ENCODE measurements at places on chromosomes 2 and 18. TPM values are rescaled to one million over a fixed set of nuclear protein-coding genes. Genes with fewer than 3 reads are reported as not detected.

DNA sequence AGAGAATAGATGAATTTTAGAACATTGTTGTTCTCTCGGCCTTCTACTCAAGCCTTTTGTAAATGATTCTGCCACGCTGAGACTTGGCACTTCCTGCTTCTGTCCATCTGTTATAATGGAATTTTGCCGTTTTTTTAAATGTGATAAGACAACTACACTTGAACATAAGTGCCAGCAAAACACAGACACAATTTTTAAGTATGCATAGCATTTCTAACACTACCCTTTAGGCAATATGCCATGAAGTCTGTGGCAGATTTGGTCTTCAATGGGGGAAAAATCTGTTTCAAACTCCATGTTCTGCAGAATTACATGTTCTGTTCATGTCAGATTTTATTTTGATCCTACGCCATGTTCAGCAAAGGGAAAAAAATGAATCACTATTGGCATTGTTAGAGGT lies 1170.7 kb upstream of the SLC39A10 start:
- no peak for DNase-seq

Gene BOLL
- not detected for polyA plus RNA-seq

GRCh38 chr2:96842600-96842999 lies 1.2 kb downstream of the ANKRD23 start:
- peak; percentile 57 for DNase-seq

DNA sequence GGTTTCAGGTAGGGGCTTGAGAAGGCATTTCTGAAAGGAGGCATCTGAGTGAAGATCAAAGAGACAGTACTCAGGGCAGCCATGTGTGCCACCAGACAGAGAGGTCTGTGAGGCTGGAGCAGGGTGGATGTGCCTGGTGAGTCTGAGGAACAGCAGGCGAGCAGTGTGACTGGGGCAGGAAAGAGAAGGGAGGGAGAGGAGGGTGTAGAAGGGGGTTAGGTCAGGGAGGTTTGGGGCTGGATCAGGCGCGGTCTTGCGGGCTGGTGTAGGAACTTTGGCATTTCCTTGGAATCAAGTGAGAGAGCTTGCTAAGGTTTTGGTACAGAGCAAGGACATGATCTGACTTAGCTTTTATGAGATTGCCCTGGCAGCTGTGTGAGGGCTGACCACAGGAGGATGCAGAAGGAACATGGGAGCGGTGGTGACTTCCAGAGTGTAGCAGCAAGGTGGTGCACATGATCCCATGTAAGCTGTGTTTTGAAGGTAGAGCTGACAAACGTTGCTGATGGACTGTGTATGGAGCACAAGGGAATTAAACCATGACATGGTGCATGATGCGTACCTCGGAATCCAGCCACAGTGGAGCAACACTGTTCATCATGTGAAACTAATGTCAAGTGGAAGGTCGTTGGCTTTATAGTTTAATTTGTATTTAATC lies 13.9 kb downstream of the RAB31 start:
- DNase-seq, result no peak

DNA sequence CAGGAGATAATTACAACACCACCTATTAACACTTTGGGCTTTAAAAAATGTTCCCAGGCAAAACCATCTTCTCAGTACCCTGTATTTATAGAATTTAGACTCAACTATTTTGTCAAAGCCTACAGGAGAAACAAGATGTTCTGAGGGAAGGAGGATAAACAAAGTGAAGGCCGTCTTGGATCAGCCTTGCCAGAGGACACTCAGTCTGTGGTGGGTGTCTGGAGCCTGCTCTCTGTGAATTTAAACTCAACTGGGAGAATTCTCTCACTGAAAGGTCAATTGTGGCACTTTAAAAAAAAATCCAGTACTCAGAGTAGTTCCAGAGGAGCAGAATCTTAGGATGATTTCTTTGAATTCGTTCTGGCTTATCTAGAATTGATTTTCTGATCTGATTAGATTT lies 28.4 kb upstream of the SLC1A4 start:
- no peak for DNase-seq

DNA sequence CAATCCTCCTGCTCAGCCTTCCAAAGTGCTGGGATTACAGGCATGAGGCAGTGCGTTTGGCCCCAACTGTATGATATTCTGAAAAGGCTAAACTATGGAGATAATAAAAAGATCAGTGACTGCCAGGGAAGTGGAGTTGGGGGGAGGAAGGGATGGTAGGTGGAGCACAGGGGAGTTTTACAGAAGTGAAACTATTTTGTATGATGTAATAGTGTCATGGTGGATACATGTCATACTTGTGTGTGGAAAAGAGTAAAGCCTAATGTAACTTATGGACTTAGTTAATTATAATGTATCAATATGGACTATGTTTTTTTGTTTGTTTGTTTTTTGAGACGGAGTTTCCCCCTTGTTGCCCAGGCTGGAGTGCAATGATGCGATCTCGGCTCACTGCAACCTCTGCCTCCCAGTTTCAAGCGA lies 2.9 kb upstream of the GGCX start:
- DNase-seq, result no peak

GRCh38 chr2:25483607-25484266 lies 142.0 kb upstream of the DNMT3A start:
- no peak for DNase-seq

- no peak for DNase-seq
Observed at GRCh38 chr18:60247103-60247502, 125.5 kb downstream of the MC4R start.

GRCh38 chr18:79637921-79638909 lies 41.4 kb upstream of the CTDP1 start:
- no peak for DNase-seq
